ENCODE measurements at places on chromosomes 3 and 15.

DNA sequence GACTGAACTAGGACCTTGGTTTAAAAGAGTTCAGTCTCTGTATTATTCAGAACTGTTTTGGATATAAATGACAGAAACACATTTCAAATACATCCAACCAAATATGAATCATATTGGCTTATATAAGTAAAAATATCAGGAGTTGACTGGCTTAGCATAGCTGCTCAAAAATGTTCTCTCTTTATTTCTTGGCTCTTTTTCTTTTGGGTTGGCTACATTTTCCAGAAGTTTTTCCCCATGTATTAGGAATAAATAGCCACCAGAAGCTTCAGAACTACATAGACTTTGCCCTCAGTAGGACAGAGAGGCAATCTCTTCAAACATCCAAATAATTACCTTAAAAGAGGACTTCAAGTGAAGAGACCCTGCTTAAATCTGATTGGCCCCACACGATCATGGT lies 32.7 kb downstream of the KCNMB2 start:
- no peak for DNase-seq

DNA sequence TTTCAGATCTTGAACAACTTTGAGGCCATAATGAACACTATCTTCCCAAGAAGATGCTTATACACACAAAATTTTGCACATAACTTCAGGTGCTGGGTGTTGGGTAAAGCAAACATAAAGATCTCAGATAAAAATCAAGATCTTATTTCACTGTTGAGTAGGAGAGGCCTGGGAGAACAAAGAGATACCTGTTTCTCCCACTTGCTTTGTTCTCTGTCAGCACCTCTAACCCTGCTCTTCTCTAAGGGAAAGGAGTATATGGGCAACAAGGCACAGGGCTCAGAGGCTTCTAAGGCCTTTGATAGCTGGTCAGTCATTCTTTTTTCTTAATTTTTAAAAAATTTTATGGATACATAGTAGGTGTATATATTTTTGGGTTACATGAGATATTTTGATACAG lies 3.6 kb upstream of the GK5 start:
- DNase-seq = no peak

DNA sequence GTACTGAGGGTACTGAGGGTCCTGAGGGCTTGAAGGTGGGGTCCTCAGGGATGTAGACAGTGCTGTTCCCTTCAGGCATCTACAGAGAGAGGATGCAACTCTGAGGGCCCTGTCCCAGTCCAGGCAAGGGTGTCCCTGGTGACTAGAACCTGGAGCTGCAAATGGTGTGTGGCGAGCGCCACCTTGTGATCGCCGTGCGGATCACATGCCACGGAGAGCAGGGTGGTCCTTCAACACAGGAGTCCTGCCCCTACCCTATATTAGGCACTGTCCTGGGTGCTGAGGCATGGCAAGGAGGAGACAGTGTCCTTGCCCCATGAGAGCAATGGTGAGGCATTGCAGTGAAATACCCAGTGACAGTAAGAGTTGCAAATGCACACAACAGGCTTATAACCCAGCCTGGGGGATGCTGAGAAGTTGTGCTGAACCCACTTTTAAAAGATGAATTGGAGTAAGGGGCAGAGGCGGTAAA lies 23.6 kb downstream of the RHCG start:
- no peak for DNase-seq

- DNase-seq = no peak
Measured at GRCh38 chr3:58205981-58206380, 4.8 kb downstream of the DNASE1L3 start.

- no peak for DNase-seq
Measured at GRCh38 chr15:101723171-101723873, 951 bp downstream of the TARS3 start.

- DNase-seq = no peak
Measured at GRCh38 chr15:23467110-23467600, 20.1 kb upstream of the GOLGA6L2 start.

- no peak for DNase-seq
Measured at GRCh38 chr3:196210673-196211556, at the start of gene ZDHHC19. TSS of gene ZDHHC19 (minus strand) at chr3:196211400. CDS start at chr3:196211315, 85 bp downstream.

- DNase-seq = no peak
Measured at GRCh38 chr3:24174614-24175013, 229.5 kb downstream of the NR1D2 start.

DNA sequence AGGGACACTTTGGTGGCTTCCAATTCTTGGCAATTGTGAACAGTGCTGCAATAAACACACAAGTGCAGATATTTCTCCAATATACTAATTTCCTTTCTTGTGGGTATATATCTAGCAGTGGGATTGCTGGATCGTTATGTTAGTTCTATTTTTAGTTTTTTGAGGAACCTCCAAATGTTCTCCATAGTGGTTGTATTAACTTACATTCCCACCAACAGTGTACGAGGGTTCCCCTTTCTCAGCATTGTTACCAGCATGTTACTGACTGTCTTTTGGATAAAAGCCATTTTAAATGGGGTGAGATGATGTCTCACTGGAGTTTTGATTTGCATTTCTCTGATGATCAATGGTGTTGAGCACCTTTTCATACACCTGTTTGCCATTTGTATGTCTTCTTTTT lies 92.8 kb downstream of the DAPK2 start:
- no peak for DNase-seq

DNA sequence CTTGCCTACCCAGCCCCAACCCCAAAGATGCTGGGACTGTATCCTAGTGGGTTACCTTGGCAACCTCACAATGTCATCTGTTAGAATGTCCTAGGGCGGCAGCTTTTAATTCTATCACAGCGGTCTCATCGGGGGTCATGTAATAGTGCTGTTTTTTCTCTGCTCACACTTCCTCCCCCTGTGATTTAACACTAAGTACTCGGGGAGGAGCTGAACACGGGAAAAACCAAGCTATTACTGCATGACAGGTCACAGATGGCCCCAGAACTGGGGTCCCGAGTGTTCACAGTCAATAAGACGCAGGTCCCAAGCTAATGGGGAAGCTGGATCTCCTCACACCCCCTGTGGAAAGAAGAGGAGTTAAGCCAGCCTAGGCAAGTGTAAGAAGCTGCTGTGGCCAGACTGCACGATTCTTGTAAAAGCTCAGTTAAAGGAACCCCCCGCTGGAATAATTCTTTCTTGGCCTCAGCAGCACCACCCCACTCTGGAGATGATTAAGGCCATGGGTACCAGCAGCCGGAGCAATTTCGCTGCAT lies 2.5 kb upstream of the RFTN1 start:
- DNase-seq = no peak

- no peak for DNase-seq
Measured at GRCh38 chr15:38602910-38603670, 38.5 kb upstream of the RASGRP1 start.

- DNase-seq = no peak
Measured at GRCh38 chr15:59687836-59688235, 1.3 kb downstream of the BNIP2 start.

GRCh38 chr15:38627689-38628277 lies 63.2 kb upstream of the RASGRP1 start:
- no peak for DNase-seq

DNA sequence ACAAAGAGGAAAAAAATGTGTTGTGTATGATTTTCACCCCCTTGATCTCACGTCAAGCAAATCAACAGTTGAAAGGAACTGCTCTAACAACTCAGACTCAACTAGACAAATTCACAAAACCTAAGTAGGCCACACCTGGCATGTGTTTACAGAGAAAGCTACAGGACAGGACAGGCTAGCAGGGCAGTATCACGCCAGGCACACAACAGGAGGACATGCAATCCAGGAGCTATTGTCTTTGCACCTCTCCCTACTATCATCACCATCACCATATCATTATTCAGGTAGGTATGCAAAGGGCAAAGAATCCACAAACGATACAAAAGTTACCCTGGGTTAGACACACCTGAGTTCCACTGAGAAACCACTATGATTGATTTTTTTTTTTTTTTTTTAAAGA lies 86.4 kb downstream of the TBL1XR1 start:
- no peak for DNase-seq

GRCh38 chr3:126536126-126536525 lies 12.2 kb downstream of the CHST13 start:
- DNase-seq = no peak

DNA sequence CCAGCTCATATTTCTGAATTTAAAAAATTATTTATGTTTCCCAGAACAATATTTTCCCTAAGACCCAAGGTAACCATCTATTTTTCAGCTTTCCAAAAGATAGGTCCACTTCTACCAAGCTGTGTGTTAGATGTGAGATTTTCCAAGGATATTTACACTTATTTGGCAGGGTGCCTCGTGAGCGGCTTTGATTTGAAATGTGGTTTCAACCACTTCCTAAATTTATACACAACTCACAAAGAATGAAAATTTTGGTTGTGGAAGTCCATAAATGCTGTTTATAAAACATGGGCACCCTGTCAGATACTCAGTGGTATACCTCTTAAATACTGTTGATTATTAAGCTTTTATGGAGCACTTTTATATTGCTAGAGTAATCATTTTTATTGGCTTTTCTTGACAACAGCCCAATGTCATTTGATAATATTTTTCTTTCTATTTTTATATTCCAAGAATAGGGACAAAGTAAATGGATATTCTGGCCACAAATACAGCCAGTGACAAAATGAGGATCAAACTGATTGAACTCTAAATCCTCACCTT lies 57.6 kb downstream of the GAP43 start:
- no peak for DNase-seq

DNA sequence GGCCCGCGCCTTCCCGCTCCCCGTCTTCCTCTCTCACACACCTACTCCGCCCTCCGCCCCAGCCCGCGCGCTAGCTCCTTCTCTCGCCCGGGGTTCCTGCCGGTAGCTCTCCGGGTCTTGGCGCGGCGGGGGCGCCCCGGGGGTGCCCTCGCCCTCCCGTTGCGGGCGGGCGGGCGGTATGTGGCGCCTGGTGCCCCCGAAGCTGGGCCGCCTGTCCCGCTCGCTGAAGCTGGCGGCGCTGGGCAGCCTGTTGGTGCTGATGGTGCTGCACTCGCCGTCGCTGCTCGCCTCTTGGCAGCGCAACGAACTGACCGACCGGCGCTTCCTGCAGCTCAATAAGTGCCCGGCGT lies 507 bp downstream of the DIPK2A start:
- peak; percentile 69 for DNase-seq

DNA sequence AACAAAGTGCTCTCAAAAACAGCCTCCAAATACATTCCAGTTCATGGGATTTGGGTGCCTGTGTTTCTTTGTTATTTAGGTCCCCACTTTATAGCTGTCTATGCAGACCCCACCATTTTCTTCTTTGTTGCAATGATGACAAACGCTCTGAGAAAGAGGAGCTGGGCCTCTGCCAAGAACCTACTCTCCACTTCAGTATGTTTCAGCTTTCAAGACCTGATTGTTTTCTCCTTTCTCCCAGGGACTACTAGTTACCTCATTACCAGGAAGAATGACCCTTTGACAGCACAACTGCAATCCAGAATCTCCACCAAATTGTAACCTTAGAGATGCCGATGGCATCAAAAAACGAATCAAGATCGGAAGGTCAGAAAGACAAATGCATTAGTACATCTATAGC lies 236.8 kb downstream of the MEIS2 start:
- DNase-seq = no peak
